ENCODE measurements at places on chromosomes 12 and 14.

GRCh38 chr12:11623382-11623781 lies 26.1 kb upstream of the ETV6 start:
- no peak for DNase-seq

DNA sequence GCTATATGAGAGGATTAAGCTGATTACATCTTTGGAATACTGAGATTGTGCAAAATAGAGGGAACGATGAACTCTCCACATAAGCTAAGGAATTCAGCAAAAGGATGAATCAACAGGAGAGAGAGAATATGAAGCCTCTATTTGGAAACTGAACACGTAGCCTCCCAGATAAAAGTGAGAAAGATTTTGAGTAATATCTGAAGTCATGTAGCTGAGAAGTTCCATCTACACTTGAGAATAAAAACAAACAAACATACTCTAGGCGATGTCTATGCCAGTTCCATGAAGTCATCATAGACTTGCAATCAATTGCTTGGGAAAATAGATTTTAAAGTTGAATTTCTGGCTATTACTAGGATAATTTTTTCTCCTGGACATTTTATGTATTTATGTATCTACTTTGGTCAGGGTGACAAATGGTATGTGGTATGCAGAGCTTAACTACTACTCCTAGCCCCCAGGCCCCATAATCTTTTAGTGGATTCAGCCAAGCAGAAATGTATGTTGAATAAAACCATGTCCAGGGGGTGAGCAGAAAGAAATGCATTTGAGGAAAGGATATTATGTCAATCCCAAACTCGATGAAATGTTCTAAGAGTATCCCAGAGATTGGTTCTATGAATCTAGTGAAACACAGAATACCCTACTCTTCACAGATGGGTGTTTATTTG lies 627.4 kb downstream of the DIO2 start:
- peak; percentile 82 for DNase-seq

DNA sequence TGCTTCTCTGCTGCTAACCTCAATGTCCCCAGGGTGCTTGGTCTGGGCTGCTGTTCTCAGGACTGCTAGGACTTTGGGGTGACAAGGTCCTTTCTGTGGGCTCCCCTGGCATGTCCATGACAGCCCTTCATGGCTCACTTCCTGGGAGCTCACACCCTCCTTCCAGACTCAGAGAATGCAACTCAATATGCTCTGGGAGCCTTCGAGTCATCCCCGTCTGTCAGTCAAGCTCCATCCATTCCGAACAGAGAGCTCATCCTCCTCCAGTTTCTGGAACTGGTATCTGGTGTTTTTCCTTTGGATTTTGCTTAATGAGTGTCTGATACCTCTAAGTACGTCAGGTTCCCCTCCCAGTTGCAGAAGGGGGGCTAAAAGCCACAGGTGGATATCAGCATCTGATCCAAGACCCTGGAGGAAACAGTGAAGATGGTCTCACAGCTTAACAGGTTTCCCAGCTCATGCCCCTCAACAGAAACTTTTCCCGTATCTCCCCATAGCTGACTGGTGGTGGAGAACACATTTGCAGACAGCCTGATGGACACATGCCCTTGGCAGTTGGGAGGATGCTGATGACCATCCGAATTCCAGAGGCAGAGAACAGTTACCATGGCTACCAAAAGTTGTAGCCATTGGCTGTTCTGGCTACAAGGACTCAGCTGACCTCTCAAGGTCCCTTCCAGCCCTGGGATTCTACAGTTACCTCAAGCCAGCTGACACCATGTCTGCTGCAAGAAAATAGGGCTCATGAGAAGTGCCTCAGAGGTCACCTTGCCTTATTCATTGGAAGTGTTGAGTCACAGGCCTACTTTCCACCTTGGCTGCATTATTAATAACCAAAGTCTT lies 9.5 kb upstream of the RAB35 start:
- peak; percentile 49 for DNase-seq

DNA sequence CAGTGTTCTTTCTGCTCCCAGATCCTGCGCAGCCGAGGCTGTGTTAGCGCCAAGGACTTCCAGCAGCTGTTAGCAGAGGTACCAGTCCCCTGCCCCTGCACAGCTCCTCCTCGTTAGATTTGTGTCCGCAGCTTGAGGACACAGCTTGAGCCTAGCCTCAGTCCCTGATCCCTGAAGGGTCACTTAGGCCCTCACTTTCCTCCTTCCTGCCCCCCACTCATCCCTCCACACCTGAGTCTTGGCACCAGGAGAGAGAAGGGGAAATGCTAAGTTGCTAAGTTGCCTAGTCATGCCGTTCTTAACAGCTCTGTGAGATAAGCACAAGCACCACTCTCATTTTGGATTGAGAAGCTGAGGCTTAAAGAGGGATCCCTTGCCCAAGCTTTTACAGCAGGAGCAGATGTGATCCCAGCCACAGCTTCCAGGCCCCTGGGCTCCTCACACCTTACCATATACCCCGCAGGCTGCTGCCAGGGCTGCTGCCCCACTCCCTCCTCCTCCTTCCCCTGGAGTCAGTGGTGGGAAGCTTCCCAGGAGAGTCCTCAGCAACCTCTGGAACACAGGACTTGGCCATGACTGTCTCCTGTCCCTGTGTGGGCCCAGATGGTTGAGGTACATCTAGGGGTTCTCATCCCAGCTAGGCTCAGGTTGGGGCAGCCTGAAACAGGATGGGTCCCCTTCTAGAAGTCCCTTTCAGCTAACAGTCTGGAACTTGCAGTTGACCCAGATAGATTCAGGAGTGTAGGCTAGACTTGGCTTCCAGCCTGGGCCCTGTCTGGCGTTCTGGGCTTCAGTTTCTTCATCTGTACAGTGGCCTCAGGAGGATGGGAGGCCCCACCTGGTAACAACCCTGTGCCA lies 975 bp downstream of the OGFOD2 start:
- no peak for DNase-seq

- peak; percentile 80 for DNase-seq
Observed at GRCh38 chr12:54018468-54018984, 9.7 kb upstream of the HOXC6 start.

DNA sequence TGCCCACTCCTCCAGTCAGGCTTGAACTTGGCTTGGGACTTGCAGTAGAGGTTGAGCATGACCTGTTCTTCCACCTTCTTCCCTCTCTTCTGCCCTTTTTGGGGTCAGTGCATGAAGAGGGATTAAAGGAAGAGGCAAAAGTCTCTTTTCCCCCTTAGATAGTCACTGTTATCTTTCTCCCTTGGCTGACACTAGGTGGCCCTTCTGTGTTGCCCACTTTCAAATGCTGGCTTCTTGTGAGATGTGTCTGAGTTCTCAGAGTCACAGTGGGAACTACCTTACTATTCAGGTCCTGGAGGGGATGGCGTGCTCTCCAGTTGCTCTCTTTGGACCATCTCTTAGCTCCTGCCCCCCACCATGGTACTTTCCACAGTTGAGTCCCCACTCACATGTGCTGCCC lies 73.6 kb downstream of the GPR65 start:
- no peak for DNase-seq

DNA sequence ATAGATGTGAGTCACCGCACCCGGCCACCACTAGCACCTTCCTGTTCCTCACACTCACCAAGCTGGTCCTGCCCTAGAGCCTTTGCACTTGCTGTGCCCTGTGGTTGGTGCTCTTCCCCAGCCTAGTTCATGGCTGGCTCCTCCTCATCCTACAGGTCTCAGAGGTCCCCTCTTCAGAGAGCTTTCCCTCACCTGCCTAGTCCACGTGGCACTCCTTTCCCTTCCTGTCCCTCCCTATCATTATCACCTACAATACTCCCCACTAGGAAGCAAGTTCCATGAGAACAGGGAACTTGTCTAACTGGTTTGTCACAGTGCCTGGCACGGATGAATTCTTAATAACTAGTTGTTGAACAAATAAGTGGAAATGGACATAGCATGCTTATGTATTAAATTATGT lies 24.0 kb upstream of the TMED10 start:
- no peak for DNase-seq

DNA sequence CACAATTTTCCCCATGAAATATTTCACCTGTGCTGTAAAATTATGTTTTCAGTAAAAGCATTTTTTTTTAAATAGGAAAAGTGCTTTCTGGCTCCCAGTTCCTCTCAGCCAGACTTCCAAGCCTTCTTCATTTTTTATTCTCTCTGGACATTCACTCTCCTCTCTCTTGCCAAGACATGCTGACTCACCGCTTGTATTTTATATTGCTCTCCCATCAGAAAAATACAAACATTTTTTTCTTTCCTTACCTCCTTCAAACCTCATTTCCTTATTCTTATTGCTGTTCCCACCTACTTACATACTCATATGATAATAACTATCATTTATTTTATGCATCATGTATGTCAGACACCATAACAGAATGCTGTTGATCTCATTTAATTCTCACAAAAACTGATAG lies 37.7 kb upstream of the ZNF641 start:
- DNase-seq, result peak; percentile 57

DNA sequence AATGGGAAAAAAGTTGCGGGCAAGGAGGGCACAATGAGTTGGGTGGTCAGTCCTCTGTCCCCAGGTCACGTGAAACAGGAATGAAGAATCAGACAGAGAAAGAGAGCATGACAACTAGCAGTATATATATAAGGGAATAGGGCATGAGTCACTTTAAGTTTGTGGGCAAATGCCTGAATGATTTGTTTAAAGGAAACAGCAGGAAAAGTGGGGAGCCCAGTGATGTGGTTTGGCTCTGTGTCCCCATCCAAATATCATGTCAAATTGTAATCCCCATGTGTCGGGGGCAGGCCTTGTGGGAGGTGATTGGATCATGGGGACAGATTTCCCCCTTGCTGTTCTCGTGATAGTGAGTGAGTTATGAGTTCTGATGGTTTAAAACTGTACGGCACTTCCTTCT lies 195.3 kb upstream of the IGF1 start:
- DNase-seq, result peak; percentile 3

- DNase-seq, result no peak
Observed at GRCh38 chr12:51156245-51156765, 16.6 kb downstream of the TFCP2 start.

DNA sequence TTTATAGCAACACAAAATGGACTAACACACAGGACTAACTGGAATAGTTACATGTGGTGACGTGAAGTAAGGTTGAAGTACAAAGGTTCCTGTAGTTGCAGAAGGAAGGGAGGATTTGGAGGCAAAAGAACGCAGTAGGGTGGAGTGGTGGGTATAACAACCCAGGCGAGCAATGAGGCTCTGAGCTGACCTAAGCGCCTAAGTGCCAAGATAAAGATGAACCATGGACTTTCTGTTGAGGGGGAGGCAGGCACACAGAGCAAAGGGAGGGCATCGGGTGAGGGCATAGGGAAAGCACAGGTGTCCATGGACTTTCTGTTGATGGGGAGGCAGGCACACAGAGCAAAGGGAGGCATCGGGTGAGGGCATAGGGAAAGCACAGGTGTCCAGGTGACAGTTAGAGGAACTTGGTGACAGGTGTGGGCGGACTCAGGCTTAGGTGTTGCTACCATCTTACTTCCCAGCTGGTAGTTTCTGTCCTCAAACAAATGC lies 15.2 kb downstream of the SCNN1A start:
- no peak for DNase-seq

DNA sequence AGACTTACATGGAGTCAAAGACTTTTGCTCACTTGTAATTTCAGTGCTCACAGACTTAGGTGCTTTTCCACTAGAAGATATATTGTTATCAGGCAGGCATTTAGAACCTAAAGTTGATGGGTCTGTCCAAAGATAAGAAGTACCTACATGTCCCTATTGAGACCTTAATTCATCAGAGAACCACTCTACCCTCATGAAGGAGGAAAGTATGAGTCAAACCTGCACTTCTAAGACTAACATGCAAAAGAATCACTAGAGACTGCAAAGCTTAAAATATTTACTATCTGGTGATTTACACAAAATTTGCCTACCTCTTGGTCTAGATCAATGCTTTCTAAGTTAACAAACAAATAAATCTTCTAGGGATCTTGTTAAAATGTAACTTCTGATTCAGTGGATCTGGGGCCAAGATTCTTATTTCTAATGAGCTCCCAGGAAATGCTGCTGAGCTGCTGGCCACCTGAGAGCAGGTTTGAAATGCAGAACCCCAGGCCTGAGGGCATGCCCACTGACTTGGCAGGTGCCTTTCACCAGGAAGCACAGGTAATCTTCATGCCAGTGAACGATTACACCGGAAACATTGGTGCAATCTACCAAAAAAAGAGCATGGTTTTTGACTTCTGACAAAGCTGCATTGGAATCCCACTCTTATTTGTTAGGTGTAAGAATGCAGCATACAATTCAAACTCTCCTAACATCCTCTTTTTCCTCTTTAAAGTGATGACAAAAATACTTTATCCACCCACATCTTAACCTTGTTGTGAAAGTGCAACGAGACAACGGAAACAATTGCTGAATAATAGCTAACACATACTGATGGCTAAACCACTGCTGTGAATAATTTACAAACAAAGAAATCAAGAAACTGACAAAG lies 214.2 kb downstream of the ADAMTS20 start:
- DNase-seq, result peak; percentile 45

DNA sequence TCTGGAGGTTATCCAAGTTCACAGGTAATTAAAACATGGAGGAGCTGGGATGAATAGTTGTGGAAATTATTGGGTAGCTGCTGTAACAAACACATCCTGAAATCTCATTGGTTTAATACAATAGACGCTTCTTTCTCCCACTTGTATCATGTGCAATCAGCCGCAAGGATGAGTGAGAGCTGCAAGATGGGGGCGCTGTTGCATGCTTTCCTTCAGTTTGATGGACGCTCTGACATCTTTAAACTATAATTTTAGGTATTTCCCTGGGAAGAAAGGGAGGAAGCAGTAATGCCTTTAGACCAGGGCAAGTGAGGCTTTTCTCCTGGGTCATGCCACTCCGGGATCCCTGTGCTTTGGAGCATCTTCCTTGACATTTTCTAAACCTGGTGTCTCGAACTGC lies 178.7 kb downstream of the PAWR start:
- no peak for DNase-seq

GRCh38 chr14:105028251-105028927 lies 7.5 kb upstream of the CDCA4 start:
- peak; percentile 63 for DNase-seq

- DNase-seq, result peak; percentile 55
Observed at GRCh38 chr12:110741341-110742095, 1.2 kb downstream of the PPP1CC start.

GRCh38 chr12:125544960-125545359 lies 479.7 kb downstream of the AACS start:
- no peak for DNase-seq

DNA sequence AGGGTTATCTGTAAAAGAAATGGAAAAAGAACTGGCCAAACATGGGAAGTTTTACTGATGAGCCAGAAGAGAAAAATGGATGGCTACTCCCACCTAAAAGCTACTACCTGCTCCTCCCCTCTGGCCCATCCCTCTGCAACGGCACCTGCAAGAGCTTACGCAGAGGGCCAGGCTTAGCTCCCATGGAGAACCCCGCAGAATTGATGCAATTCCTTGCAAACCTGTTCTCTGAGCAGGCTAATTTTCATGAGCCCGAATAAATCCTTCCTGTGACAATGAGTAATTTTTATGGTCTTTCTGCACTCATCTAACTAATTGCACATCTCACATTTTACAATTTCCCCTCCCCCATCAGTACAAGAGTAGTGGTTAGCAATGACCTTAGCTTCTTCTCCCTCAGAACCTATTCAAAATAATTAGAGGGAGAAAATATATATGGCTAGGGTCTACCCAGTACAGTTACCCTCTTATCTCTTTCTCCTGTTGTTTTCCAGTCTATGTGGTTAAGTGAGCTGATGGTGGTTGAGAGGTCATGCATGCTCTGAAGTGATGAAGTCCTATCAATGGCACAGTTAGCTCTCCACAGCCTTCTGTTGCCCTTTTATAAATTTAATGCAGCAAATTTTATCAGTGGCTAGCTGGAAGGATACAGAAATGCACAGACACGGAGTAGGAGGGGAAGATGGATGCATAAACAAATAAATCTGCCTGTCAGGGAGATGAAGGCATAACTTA lies 67.7 kb upstream of the NTF3 start:
- no peak for DNase-seq

- DNase-seq, result peak; percentile 45
Observed at GRCh38 chr12:48988030-48988649, 10.0 kb downstream of the WNT1 start.
